Osteoblast (primary cell): ENCODE measurements at places on chromosomes 16 and 17. TPM values are rescaled to one million over a fixed set of nuclear protein-coding genes. Genes with fewer than 3 reads are reported as not detected.

NHLRC4 gene
- 1.2 and 2.2 TPM in 2 replicates for total RNA-seq

CDH3 gene
- 0.36 and 0.59 TPM in 2 replicates for total RNA-seq

CDRT15 gene
- not detected in 2 replicates for total RNA-seq

CAVIN1 gene
- 861 and 988 TPM in 2 replicates for total RNA-seq

HYDIN gene
- total RNA-seq, result 2.9 and 3.2 TPM in 2 replicates

CIITA gene
- total RNA-seq, result 2.5 and 2.7 TPM in 2 replicates
